ENCODE measurements at places on chromosomes 13 and 19. TPM values are rescaled to one million over a fixed set of nuclear protein-coding genes. Genes with fewer than 3 reads are reported as not detected.

The NPAS1 gene
- 26.8 TPM for polyA plus RNA-seq

The ZNF471 gene
- 0.46 TPM for polyA plus RNA-seq

The PGLYRP1 gene
- not detected for polyA plus RNA-seq

The C19orf38 gene
- 0.77 TPM for polyA plus RNA-seq

The DNAJB1 gene
- 51.7 TPM for polyA plus RNA-seq

The ZNF649 gene
- 24.7 TPM for polyA plus RNA-seq

The EXOSC5 gene
- polyA plus RNA-seq, result 92.8 TPM
